ENCODE measurements at places on chromosomes 1 and 21. TPM values are rescaled to one million over a fixed set of nuclear protein-coding genes. Genes with fewer than 3 reads are reported as not detected.

Gene WNT4
- total RNA-seq = not detected

Gene ALX3
- total RNA-seq = not detected

Gene FAM43B
- total RNA-seq = 0.33 TPM

Gene KIF2C
- total RNA-seq = 2.2 TPM

Gene CASQ2
- total RNA-seq = not detected

Gene PALMD
- 2.0 TPM for total RNA-seq

Gene HSD17B7
- 17.5 TPM for total RNA-seq

Gene CYP4X1
- 0.17 TPM for total RNA-seq

Gene CDK18
- total RNA-seq = 1.3 TPM

Gene ZNF281
- 27.2 TPM for total RNA-seq

Gene AVPR1B
- not detected for total RNA-seq

Gene RXRG
- 0.17 TPM for total RNA-seq

Gene NEXN
- 13.1 TPM for total RNA-seq

Gene PPFIA4
- total RNA-seq = 20.0 TPM

Gene CHAF1B
- total RNA-seq = 4.1 TPM

Gene LRRIQ3
- 0.83 TPM for total RNA-seq

Gene S100A8
- not detected for total RNA-seq

Gene RRP1
- 15.1 TPM for total RNA-seq

Gene COL18A1
- 69.7 TPM for total RNA-seq

Gene WNT2B
- 3.2 TPM for total RNA-seq

Gene WDR64
- total RNA-seq = not detected

Gene ODR4
- 15.5 TPM for total RNA-seq

Gene CDCA8
- total RNA-seq = 1.5 TPM

Gene PYCR2
- total RNA-seq = 29.1 TPM

Gene POLR3C
- 50.9 TPM for total RNA-seq

Gene CSDE1
- total RNA-seq = 886 TPM

Gene SPOCD1
- total RNA-seq = 76.4 TPM

Gene KCNK1
- 7.4 TPM for total RNA-seq

Gene PTGER3
- total RNA-seq = 3.9 TPM

Gene HES3
- not detected for total RNA-seq

Gene GBP2
- total RNA-seq = 47.7 TPM

Gene ITLN2
- not detected for total RNA-seq

Gene UBE2J2
- 48.3 TPM for total RNA-seq

Gene TTC39A
- total RNA-seq = 1.5 TPM

Gene C1orf185
- not detected for total RNA-seq

Gene ARMH1
- 1.3 TPM for total RNA-seq

Gene PBX1
- total RNA-seq = 68.4 TPM

Gene KCNK2
- 5.2 TPM for total RNA-seq

Gene TCHH
- not detected for total RNA-seq

Gene C1QB
- not detected for total RNA-seq

Gene MAN1A2
- total RNA-seq = 58.6 TPM

Gene PTCH2
- total RNA-seq = 0.33 TPM

Gene ELK4
- 14.0 TPM for total RNA-seq

Gene C1QTNF12
- total RNA-seq = 5.1 TPM

Gene PDZK1
- 1.3 TPM for total RNA-seq

Gene HSD3B1
- total RNA-seq = not detected

Gene SLC22A15
- 7.6 TPM for total RNA-seq

Gene AMY2A
- not detected for total RNA-seq

Gene TMCO2
- not detected for total RNA-seq

Gene TNNT2
- total RNA-seq = not detected

Gene TMEM54
- 36.7 TPM for total RNA-seq

Gene HHAT
- 3.3 TPM for total RNA-seq

Gene ILDR2
- under 0.01 TPM for total RNA-seq

Gene HPCAL4
- total RNA-seq = not detected

Gene SLFNL1
- 0.66 TPM for total RNA-seq

Gene FMO1
- 0.66 TPM for total RNA-seq

Measured in smooth muscle cell of trachea (primary cell).